Nephron progenitor cell (in vitro differentiated cells): ENCODE measurements at places on chromosomes 3 and 15.

DNA sequence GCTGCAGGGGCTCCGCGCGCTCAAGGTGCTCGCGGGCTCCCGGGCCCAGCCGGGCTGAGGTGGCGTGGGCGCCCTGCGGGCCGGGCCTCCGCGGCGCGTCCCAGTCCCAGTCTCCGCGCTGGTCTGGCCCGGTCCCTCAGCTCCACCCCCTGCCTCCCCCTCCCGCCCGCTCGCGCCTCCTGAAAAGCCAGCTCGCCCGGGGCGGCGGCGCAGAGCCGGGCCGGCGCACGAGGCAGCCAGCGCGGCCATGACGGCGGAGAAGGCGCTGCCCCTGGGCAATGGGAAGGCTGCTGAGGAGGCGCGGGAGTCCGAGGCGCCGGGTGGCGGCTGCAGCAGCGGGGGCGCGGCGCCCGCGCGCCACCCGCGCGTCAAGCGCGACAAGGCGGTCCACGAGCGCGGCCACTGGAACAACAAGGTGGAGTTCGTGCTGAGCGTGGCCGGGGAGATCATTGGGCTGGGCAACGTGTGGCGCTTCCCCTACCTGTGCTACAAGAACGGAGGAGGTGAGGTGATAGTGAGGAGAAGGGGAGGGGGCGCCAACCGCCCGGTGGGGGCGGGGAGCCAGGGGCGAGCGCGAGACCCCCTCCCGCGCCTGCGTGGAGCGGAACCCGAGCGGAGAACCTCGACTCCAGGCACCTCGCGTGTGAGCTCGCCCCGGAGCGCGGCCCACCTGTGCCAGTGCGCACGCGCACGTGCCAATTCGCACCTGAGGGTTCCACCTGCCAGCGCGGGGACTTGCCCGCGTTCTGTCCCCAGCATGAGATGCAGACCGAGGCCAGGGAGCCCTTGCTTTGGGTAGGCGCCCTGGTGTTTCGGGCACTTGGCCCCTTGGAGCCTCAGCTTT, at the start of gene SLC6A11:
Gene SLC6A11, plus strand, starts transcription at position 210 of the 844 bp plus-strand sequence. Its CDS starts 38 bp downstream, at position 248.
- peak; percentile 71 for DNase-seq

- no peak for DNase-seq
Observed at GRCh38 chr3:154931484-154931883, 148.6 kb upstream of the MME start.

GRCh38 chr3:64806668-64807605, 119.1 kb upstream of the ADAMTS9 start:
- no peak for DNase-seq

DNA sequence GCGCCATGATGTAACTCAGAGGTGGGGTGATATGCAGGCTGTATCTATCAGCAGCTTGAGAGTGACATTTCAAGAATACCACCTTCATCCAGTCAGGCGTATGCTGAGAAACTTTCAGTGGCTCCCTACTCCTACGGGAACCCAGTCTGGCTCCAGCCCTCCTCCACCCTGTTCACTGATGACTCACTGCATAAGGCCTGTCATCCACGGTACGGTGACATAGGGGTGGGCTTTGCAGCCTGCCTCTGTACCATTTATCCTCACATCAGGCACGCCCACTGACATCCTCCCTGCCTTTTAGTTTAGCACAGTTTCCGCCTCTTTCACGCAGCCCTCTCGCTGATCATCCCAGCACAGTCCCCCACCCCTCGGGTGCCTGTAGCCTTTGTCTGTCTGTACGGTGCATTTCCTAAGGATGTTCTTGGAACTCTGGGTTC, 11.7 kb downstream of the PXYLP1 start:
- DNase-seq = peak; percentile 21

GRCh38 chr3:50383750-50384149, 24.4 kb upstream of the TMEM115 start:
- DNase-seq = no peak

DNA sequence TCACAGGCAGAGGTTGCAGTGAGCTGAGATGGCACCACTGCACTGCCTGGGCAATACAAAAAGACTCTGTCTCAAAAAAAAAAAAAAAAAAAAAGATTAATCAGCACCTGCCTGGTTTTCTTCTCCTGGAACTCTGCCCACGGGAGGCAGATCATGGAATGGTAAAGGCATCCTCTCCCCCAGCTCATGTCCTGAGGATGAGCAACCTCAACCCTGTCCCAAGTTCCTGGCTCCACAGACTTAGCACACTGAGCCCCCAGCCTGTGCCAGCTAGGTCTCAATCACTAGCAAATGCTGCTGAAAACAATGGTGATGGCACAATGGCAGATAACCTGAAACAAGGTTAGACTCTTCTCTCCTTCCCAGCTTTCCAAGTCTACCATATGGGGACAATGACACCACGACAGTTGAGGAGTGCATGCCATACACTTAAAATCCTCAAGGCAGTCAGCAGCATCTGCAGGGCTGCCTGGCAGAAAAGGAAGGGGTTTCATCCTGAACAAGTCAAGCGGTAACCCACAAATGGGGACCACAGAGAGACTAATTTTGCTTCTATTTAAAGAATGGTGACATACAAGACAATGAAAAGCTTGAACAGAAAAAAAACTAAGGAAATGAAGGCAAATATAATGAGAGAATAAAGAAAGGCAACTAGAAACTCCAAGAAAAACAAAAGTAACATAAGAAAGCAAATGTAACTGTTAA, 4.8 kb downstream of the CLN6 start:
- DNase-seq = no peak

DNA sequence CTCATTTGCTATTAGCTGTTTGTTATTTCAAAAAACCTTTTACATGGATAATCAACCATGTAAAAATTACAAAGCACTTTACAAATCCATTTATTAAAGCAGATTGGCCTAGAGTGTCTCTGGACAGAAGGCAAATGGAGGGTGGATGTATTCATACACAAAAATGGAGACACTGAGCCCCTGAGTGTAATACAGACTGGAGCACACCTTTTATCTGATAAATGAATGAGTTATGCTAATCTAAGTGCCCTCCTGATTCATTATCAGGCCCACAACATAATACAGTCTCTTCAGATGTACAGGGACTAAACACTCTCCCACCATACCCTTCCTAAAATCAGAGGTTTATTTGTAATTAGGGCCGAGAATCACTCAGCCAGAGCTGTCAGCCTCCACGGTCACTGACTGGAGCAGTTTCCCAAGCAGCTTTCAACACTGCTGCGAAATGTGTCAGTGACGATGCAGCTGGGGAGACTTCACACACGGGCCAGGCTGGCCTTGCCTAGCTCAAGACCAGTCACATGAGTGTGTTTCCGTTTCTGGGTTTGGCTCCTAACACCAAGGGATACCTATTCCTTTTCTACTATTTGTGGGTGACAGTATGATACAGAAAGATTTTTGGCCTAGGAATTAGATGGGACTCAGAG, 271.8 kb downstream of the ZIC1 start:
- DNase-seq = peak; percentile 20

GRCh38 chr3:38634111-38634510, 15.4 kb downstream of the SCN5A start:
- DNase-seq = no peak

DNA sequence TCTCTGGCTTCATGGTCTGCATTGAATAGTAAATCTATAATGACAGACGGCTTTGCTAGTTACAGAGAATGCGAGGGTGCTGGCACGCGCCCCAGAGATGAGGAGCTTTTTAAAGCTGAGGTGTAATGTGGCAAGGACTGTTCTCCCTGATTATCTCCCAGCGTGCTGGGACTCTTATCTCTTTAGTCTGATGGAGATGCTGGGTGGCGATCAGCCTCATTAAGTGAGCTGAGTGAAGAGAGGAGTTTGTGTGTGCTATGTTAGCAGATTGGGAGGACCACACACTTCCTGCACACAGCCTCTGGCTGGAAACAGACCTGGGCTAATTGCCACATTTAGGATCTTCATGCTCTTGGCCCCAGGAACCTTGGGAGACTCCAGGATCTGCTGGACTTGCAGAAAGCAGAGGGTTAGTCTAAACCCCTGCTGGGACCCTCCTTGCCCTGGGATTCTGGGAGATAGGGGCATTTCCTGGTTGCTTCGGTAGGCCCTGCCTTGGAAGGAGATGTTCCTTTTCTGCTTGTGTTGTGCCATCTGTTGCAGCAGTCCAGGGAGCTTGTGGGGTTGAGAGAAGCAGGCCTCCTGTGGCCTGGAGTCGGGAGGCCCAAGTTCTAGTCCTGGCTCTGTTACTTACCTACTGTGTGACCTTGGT, 15.0 kb downstream of the PDIA5 start:
- DNase-seq = no peak

- no peak for DNase-seq
Observed at GRCh38 chr3:115293321-115293720, 146.2 kb upstream of the ZBTB20 start.

DNA sequence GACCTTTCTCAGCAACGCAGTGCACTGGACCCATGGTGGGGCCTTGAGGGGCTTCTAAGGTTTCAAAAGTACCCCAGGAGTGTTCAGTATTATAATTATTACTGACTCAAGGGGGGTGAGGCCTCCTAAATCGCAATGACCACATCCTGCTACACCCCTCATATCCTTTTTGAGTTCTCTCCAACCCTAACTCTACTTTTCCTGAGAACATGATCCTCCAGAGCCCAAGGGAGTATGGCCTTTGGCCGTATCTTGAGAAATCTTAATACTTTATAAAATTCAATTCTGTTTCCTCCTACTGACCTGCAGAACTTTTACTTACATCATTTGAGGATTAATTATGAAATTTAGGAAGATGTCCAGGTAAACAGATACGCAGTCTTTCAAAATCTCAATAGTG, 30.4 kb upstream of the RARRES1 start:
- DNase-seq = no peak

DNA sequence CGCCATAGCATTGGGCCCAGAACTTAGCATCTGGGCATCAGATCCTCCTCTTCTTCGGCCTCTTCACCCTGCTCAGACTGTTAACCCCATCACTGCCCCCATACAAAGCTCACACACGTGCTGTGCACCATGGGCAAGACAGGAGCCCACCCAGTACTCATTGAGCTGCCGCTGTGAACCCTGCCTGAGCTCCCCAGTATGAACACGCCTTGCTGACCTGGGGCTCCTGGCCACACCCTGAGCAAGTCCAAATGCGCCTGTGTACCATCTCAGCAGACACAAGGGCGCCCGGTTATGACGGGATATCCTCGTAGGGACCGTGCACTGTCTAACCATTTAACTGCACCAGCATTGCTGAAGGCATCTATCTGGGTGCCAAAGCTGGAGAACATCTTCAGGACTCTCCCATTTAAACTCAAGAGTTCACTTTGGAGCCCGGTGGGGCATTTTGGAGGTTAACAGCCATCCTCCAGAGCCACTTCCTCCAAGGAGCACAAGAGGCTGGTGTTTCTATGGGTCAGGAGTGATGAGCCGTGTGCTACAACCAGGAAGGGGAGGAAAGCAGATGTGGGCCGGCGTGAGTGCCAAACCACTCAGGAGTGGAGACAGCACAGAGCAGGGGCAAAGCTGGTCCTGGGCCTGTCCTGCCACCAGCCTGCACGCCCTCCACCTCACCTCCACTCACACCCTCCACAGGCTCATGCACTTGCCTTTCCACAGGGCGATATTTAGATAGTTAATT, 12.1 kb downstream of the PRR23E start:
- no peak for DNase-seq

- DNase-seq = no peak
Observed at GRCh38 chr15:31271711-31272557, 54.7 kb upstream of the KLF13 start.

DNA sequence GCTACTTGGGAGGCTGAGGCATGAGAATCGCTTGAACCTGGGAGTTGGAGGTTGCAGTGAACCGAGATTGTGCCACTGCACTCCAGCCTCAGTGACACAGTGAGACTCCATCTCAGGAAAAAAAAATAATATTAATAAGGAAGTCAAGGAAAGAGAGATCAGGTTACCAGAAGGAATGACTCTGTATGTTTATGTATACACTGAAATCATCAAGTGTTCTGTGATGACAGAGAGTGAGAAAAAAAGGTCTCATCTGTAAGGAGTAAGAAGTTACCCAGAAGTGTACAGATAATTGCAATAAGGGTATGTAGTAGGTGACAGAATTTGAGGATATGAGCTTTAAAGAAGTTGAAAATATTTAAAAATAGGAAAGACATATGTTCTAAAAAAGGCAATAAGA, 4.3 kb upstream of the CCDC50 start:
- DNase-seq = no peak

DNA sequence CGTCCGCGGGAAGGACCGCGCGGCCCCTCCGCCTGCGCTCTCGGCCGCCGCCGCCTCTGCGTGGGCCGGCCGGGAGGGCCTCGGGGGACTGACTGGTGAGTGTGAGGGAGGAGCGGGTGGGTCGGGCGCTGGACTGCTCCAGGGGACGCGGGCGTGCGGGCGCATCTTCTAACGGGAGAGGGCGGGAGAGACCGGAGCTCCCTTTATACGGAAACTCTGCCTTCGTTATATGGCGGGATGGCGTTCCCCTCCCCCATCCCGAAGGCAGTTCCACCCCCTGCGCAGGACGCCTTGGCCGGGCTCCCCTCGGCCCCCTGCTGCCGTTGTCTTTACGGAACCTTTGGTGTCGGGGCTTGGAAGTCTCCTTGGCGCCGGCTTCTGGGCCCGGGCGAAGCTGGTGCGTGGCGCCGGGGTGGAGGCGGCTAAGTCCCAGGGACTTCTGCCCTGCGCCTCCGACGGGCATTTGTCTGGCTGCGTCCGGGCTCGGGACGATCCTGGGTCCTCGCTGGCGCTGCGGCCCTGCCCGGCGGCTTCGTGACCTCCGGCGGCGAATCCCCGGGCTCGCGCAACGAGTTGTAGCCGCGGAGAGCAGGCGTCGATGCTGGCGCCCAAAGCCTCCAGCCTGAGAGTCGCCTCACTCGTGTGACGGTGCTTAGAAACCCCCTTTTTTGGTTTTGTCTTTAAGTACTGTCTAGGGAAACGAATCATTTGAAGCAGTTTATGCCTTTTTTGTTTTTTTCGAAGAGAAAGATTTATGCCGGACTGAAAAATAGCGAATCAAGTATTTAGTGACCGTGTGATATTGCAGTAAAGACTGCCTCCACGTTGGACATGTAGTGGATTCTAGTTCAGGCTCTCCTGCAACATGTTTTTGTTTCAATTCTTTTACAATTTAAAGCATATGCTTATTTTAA, 623 bp downstream of the ZNF639 start:
- peak; percentile 73 for DNase-seq

DNA sequence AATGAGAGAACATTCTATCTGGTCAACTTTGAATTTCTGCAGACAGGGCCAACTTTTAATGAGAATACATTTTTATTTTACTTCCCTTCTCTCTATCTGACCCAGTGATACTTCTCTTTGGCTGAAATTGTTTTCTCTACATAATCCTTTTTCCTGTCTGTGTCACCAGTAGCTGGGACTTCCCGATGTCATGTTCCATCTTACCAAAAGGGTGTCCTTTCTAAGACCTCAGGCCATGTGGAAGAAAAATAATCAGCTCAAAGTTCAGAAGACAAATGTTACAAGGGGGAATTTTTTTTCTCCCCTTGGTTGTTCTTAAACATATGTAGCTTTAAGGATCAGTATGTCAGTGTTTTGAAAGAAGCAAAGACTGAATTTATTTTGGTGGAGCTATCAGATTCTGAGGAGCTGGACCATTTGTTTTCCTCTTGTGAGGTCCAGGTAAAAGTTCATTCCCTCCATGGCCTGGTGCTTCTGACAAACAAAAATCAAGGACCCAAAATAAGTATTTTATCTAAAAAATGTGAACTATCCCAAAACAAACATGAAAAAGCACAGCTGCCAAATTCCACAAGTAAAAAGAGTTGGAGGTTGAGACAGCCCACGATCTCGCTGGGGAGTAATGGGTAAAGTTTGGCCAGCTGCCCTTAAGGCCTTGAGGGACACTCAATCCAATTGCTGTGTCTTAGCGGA, 859.4 kb upstream of the NR2F2 start:
- DNase-seq = no peak
